ENCODE measurements at places on chromosomes 5 and 9.

GRCh38 chr5:132756542-132756941 lies 9.3 kb downstream of the CCNI2 start:
- DNase-seq: no peak

DNA sequence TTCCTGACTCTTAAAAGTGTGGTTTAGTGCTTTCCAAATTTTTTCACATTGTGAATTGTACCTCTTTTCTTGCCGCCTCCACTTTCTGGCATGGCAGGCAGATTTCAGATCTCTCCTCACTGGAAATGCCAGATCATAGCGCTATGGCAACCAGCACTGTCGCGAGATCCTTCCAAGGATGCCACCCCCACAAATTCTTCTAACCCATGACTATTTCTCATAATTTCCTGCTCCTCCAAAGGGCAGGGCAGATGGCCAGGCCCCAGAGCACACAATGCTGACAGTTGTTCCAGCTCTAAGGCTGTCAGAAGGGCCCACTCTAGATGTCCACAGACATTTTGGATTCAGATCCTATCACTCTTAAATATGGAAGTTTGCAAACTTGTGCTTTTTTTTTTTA lies 446.2 kb upstream of the RIOK2 start:
- DNase-seq: peak; percentile 62

GRCh38 chr9:134684375-134684723 lies 42.7 kb downstream of the COL5A1 start:
- DNase-seq: no peak

GRCh38 chr5:80591352-80591751 lies 21.3 kb upstream of the ANKRD34B start:
- DNase-seq: no peak

DNA sequence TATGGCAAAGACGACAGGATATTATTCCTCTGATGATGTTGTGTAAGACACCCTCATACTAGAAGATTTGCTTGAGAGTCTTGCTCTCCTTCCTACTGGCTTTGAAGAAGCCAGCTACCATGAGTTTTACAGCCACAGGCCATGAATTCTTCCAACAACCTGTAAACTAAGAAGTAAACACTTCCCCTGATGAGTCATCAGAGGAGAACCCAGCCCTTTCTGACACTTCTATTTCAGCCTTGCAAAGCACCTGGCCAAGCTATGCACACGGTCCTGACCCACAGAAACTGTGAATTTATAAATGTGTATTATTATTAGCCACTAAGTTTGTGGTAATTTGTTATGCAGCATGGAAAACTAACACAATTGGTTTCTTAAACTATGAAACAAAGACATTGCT lies 288.8 kb upstream of the ADAMTSL1 start:
- DNase-seq: no peak

Data from fibroblast of the conjunctiva (primary cell).